CD8-positive, alpha-beta memory T cell (primary cell): ENCODE measurements at places on chromosomes 5 and 9. TPM values are rescaled to one million over a fixed set of nuclear protein-coding genes. Genes with fewer than 3 reads are reported as not detected.

The OTP gene
- not detected for total RNA-seq

The DDX4 gene
- total RNA-seq, result not detected

DNA sequence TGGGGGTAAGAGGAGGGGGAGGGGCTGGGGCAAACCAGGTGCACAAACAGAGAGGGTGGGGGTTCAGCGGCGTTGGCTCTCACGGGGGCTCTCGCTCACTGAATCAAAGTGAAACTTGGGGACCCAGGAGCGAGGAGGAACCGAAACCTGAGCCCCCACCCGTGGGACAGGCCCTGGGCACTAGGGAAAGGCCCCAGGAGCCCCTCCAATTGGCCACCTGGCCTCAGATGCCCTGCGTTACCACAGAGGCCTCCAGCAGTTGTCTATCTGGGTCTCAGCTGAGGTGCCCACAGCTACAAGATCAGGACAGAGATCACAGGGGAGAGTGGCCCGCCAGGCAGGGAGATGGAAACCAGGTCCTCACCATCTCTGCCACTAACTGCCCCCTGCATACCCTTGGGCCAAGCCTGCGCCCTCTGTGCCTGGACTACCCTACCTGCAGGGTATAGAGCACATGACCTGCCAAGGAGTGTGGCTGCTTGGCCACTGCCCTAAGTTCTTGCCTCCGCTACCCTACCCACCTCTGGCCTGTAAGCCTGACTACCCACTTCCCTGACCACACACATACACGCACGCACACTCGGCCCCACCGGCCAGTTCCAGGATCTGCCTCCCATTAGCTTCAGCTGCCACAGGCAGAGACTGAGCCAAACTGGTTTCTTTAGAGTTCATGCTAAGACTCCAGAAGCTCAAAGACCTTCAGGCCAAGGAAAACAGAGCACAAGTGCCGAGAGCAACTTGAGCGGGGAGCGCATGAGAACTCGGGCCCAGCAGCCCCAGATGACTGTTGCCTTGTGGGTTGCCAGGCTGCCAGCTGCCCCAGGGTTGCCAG lies 39.9 kb downstream of the PAX5 start:
- H3K36me3 ChIP-seq, result no peaks in the 10 kb centered on the region
- no peak overlapping the region for H3K27ac ChIP-seq
- H3K27me3 ChIP-seq, result peaks cover under 1% of the 10 kb centered on the region
- DNase-seq, result no peak
- no peak overlapping the region for H3K4me3 ChIP-seq
- no peaks in the 10 kb centered on the region for H3K4me1 ChIP-seq

GRCh38 chr9:112581469-112582176 lies 95.0 kb downstream of the KIAA1958 start:
- no peaks in the 10 kb centered on the region for H3K4me1 ChIP-seq
- DNase-seq, result no peak
- H3K27me3 ChIP-seq, result no peaks in the 10 kb centered on the region
- no peak overlapping the region for H3K27ac ChIP-seq
- H3K36me3 ChIP-seq, result no peaks in the 10 kb centered on the region
